Stimulated activated CD4-positive, alpha-beta T cell treated with anti-CD3 and anti-CD28 coated beads, TNF-alpha, amount 100 ng/mL, for 1 hour (primary cell): ENCODE measurements at places on chromosomes 11 and 22.

DNA sequence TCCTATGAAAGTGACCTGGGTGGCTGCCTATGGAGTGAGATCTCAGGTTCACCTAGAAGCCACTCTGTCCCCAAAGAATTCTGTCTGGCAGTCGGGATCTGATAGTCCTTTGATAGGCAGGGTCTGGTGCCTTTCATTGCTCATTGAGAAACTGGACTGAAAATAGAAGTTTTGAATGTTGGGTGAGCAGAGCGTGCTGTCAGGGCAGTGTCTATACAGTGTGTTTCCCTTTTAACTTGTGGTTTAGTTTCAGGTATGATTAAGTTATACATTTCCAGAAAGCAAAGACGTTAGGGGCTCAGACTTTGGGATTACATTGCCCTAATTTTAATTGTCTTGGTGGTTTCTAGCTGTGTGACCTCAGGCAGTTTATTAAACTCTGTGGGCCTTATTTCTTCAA lies 111.3 kb upstream of the PAX6 start:
- no peak for DNase-seq

DNA sequence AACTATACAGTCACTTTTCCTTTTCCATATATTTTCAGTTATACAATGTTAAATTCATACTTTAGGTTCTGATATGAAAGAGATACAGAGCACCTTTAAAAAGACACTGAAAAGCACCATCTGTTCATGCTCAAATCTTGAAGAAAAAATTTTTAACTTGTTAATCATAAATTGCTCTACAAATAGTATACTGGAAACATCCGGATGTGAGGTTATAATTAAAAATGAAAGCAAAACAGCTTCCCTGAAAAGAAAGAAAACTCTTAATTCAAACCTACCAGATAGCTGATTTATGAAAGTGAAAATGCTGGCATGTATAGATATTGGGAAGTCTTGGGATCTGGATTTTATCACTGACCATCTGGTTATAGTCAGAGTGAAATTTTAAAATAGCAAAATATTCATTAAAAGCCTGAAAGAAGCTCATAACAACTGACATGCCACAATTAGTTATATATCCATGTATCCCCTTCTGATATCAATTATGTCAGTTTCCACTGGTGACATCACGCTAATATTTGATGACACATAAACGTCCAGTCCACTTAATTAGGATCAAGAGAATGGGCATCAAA lies 740.0 kb downstream of the DLG2 start:
- DNase-seq, result no peak

DNA sequence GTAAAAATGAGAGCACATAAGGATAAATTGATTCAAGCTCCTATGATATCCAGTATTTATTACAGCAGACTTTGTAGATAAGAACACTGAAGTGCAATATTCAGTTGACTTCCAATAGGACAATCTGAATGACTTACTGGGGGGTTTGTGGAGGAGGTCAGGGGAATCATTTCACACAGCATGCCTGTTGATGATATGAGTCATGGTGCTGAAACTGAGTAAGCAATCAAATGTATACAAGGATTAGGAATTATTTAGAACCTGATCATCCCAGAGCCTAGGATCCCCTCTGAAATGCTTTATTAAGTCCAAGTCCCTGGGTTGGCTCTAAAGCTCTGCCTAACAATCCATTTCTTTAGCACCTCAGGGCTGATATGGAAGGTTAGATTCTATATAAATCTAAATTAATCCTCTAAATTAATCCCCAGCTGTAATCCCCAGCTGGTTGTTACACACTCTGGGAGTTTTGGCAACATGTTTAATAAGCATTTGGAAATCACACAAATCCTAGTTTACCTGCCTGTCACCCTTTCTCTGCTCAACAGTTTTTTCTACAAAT lies 326.4 kb downstream of the GUCY1A2 start:
- no peak for DNase-seq

- DNase-seq, result no peak
These were observed 330.2 kb upstream of the B3GAT1 start for GRCh38 chr11:134742224-134742612.

DNA sequence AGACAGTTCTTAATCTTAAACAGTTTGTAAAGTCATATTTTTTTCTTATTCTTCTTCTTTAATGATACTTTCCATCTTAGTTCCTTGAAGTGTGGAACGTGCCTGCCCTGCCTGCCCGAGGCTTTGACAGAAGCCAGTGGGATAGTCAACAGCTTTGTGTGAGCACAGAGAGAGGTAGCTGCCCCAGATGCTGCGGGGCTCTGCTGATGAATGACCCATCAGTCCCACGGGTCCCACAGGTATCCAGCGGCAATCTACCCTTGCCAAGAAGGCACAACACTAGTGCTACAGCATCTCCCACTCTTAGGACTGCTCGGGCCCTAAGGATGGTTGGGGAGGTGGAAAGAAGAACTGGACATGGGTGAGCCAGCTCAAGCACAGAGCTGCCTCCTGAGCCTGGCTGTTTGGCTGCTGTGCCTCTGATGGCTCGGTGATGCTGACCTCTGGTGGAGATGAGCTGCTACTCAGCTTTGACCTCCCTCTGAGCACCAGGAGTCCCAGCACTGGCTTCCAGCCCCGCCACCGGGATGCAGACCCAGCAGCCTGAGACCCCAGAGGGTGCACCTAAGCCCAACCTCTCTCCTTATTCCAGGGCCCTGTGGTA lies 11.8 kb upstream of the APLNR start:
- no peak for DNase-seq

DNA sequence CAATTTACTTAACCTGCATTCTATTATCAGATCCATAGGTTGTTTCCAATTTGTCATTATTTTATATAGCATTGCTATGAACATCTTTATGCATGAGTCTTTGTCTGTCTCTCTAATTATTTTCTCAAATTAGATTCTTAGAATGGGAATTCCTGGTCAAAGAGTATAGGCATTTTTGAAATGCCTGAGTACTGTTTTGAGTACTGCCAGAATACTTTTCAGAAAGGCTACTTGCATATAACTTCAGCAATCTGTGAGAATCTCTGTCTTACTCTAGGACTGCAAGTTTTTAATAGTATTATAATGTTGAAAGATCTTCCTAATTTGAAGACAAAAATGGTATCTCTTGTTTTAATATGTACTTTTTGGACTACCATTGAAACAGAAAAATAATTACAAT lies 56.6 kb downstream of the KCNC1 start:
- no peak for DNase-seq

- DNase-seq, result no peak
These were observed 88.2 kb upstream of the OR9Q1 start for GRCh38 chr11:57935402-57936049.

GRCh38 chr11:97123237-97123636 lies 733.4 kb downstream of the JRKL start:
- no peak for DNase-seq

DNA sequence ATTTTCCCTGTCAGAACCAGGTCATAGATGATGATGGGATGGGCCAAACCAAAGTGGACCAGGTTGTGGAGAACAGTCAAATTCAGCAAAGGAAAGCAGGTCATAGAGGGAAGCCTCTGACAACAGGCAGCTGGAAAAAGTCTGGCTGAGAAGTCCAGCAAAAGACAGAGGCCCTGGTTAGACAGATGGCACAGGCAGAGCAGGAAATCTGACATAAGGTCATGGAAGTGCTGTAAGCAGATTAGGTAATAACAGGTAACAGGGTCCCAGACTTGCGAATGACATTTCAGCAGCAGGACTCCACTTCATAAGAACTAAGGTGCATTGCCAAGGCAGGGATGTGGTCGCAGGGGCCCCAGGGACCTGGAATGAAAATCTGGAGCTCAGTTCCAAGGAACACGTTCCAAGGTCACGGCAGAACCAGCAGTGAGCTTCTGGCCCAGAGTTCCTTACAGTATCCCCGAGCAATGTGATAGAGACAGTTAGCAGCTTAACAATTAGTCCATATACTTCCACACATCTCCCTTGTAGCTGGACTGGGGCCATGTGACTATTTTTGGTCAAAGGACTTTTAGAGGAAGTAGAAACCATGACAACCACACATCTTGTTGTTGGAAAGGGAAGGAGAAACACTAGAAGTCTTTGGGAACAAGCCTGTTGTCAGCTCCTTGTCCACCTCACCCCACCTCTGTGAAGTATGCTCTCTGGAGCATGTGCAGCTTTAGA lies 75.4 kb downstream of the ME3 start:
- no peak for DNase-seq

DNA sequence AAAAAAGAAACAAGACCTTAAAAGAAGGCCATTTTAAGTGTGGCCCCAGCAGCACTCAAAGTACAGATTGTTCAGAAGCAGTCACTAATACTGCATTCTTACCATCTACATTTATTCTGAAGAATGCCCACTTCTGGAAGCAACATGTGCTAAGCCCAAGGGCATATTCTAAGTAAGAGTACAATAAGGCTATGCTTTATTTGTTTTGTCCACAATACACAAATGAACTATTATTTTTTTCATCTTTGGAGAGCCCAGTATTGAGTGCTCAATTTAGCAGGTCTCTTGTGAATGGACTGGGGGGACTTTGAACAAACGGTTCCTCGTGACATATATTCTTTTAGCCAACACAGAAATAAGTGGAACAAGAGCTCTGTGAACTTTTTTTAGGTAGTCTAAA lies 191.4 kb upstream of the CHORDC1 start:
- no peak for DNase-seq

GRCh38 chr11:20278727-20279126 lies 84.8 kb upstream of the HTATIP2 start:
- no peak for DNase-seq

DNA sequence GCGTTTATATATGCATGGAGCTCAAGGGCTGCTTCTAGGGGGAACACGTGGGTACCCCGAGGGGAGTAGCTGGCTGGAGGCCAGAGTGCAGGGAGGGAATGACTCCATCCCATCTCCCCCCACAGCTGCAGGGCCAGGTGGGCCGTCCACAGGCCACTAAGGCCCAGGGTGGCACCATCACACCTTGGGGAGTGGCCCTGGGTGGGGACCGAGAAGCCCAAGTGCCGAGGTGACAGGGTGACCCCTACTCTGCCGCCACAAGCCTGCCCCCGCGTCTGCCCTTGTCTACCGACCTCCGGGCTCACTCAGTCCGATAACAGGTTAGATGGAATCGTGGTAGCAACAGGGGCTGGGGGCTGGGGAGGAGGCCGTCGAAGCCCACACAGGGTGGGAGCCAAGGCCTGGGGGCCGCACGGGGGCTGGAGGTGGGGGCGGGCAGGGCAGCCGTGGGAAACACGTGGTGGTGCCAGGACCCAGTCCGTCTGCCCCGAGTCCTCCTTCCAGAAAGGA lies 125.7 kb downstream of the KCNQ1OT1 start:
- DNase-seq, result no peak

- no peak for DNase-seq
These were observed 89.0 kb upstream of the PARVA start for GRCh38 chr11:12288212-12288930.

- no peak for DNase-seq
These were observed 9.4 kb downstream of the BMAL1 start for GRCh38 chr11:13287036-13287435.

- DNase-seq, result no peak
These were observed 165.2 kb downstream of the IGLL1 start for GRCh38 chr22:23414727-23415489.

- no peak for DNase-seq
These were observed 2.2 kb upstream of the MTA2 start for GRCh38 chr11:62603776-62604299.

- no peak for DNase-seq
These were observed 89.6 kb downstream of the ETS1 start for GRCh38 chr11:128497776-128498095.
